ENCODE measurements at places on chromosomes 11 and 22. TPM values are rescaled to one million over a fixed set of nuclear protein-coding genes. Genes with fewer than 3 reads are reported as not detected.

GRCh38 chr11:17876827-17877226 is 136.0 kb downstream of the SERGEF start:
- DNase-seq: no peak

GRCh38 chr11:6333095-6333494 is 12.8 kb upstream of the CAVIN3 start:
- DNase-seq: no peak

- DNase-seq: no peak
Observed at GRCh38 chr11:40168414-40168813, 1291.0 kb downstream of the LRRC4C start.

The CSNK2A3 gene
- 1.1 TPM for polyA plus RNA-seq

- no peak for DNase-seq
Observed at GRCh38 chr11:14655435-14655834, 11.8 kb downstream of the PDE3B start.

The MFRP gene
- polyA plus RNA-seq: not detected

DNA sequence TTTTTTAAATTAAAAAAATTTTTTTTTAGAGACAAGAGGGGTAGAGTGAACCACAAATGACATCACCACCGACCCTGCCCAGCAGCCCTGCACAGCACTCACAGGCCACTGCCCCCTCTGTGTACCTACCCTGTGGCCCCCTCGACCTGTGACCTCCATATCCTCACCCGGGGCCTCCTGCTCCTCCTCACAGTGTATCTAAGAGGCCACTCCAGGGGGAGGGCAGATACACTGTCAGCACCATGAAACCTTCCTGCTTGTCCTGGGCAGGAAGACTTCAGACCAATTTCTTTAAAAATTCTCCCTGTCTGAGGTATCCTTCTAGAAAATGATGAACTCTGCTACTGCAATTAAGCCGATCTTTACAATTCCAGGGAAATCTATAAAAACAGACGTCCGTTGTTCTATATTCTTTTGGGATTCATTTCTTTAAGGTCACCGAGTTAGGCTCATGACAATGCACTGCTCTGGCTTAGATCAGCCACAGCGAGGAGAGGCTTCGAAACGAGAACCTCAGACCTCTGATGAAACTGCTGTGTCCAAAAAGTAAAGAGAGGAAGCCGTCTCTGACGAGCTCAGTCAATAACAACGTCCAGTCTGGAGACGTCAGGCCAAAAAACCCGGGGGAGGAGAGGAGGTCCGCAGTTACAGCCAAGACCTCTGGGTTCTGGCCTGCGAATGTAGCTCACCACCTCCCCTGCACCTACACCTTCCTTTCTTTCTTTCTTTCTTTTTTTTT is 17.5 kb downstream of the NFAM1 start:
- no peak for DNase-seq

GRCh38 chr22:29877620-29878019 is 5.4 kb upstream of the MTMR3 start:
- no peak for DNase-seq

The UBASH3B gene
- polyA plus RNA-seq: 12.0 TPM

GRCh38 chr22:30238136-30238535 is 8.4 kb downstream of the LIF start:
- DNase-seq: no peak

DNA sequence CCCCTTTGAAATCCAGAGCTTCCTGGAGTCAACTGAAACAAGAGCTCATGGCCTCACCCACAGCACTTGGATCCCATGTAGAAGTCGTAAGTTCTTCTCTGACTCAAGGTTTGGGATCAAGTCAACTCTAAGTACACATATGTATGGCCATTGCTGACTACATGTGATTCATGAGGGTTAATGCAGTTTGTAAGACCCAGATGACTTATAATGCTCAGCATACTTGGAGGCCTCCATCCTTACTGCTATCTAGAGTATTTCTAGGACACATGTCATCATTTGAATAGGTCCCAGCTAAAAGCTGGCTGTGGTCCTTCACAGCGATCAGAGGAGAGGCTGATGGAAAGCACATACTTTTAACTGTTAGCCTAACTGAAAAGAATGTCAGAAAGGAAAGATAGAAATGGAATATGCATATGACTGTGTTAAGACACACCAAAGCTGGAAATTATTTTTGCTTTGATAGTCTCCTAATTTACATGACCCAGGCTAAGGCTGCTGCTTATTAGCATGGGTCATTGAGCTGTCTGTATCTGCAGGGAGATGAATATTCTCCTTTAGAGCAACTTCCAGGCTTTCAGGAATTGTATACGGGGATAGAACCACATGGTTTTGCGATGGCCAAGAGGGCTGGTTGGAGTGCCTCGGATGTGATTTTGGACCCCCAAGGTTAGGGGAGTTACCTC is 76.3 kb downstream of the NTM start:
- DNase-seq: no peak

DNA sequence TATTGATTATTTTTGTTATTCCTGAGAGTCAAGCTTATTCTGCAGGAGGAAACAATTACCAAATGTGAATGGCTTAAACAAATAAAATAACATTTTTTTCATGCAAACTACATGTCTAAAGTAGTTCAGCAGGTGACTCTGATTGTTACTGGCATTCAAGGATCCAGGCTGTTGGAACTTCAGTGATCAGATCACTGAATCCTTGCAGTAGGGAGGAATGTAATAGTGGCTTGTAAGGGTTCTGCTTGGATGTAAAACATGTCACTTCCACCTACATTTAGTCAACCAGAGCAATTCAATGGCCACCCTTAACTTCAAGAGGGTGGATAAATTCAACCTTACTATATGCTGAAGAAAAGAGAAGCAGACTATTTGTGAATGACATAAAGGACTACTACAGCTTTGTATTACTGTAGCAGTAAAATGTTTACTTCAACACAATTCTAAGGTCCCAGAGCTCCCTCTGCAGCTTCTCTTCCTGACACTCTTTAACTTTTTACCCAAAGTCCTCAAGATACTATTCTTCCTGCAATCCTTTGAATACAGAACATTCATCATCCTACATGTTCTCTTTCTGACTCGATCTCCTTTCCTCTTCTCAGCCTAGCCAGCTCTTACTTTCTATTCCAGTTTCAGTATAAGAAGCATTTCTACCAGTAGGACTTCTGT is 284.0 kb downstream of the LRRC4C start:
- no peak for DNase-seq

GRCh38 chr22:20807315-20807752 is 33.4 kb downstream of the SERPIND1 start:
- DNase-seq: no peak

- no peak for DNase-seq
Observed at GRCh38 chr22:21449531-21450319, 17.5 kb upstream of the TMEM191C start.

The TMEM41B gene
- 11.3 TPM for polyA plus RNA-seq

The SPTBN2 gene
- not detected for polyA plus RNA-seq

GRCh38 chr11:68354148-68354872 is 41.9 kb downstream of the LRP5 start:
- no peak for DNase-seq

GRCh38 chr11:11408436-11409221 is 55.6 kb upstream of the CSNK2A3 start:
- DNase-seq: no peak

The AQP11 gene
- 1.4 TPM for polyA plus RNA-seq

DNA sequence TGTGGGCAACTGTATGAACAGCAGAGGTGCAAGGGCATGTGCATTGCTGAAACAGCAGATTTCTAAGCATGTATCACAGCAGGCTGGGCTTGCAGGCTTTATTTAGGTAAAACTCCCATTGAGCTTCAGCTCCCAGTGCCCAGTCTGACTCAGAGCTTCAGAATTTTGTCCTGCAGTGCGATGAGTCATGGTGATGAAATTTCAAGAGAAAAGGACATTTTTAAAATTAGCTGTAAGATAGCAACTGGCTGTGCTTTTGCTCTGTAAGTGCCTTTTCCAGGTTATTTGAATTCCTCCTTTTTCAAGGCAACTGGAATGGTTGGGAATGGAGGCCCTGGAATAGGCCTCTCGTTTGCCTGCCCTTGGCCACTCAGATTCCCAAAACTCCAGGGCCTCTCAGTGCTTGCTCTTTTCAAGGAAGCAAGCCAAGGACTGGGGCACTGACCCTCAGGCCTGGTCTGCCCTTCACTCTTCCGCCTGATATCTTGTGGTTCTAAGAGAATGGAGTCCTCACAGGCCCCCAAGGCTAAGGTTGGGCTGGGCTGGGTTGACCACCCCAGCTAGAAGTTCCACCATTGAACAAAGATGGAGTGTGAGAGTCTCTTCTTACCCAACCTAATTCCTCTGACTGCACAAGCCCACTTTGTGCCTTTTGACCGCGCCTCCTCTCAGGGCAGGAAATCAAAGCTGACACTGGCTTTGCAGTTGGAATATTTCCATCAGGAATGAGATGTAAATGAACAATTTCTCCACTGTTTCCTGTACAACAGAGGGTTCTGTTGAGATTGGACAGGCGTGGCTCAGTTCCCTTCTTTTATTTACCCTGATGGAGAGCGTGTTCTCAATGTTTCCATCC is 59.5 kb upstream of the PRSS23 start:
- DNase-seq: no peak

DNA sequence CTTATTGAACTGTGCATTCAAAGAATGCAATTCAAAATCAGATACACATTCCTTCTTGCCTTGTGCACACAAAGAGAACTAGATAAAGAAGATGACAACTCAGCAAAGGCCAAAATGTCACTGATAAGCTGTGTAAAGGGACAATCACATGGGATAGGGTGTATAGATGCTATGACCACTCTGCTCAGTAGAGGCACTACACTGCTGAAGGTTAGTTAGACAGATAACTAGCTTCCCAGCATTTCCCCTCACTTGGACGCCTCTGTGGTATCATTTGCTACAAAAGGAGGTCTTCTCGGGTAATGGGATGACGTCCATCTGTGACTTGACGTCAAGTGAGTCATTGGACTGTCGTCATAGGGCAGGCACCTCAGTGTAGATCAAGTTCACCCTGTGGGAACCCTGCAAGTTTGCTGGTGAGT is 424.9 kb upstream of the CCDC90B start:
- no peak for DNase-seq

DNA sequence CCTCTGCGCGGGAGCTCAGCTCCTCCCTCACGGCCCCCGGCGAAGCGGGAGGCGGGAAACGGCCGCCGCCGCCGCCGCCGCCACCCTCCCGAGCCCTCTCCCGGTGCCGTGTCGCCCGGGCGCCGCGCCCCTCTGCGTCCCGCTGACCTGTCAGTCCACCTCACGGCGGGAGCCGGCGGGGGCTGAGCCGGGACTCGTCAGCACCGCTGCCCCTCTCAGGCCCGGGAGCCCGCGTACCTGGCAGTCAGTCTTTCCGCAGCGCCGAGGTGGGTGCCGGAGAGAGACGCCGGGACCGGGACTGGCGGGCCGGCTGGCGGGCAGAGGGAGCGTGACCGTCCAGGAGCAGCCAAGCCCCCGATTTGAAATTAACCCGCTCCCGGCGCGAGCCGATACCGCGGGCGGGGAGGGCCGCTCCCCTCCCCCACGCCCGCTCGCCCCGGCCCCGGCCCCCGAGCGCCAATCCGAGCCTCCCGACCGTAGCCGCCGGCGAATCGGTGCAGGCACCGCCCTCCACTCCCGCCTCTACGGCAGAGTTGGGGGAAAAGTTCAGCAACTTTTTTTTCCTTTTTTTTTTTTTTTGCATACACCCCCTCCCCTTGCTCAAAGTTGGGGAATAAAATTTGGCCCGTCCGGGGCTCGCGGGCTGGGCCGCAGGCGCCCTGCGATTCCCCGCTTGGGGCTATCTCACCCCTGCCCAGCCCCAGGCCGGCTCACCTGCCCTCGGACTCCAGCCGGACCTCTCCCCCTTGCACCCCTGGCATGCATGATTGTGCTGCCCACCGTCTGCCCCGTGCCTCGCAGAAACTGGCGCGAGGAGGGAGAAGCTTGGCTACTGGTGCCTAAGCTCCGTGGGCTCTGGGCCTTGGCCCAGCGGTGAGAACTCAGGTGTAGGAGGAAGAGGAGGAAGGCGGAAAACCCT is 774 bp upstream of the E2F8 start:
- peak; percentile 4 for DNase-seq

- no peak for DNase-seq
Observed at GRCh38 chr22:37545703-37546436, 14.4 kb upstream of the CDC42EP1 start.

The DLG2 gene
- polyA plus RNA-seq: 0.81 TPM

DNA sequence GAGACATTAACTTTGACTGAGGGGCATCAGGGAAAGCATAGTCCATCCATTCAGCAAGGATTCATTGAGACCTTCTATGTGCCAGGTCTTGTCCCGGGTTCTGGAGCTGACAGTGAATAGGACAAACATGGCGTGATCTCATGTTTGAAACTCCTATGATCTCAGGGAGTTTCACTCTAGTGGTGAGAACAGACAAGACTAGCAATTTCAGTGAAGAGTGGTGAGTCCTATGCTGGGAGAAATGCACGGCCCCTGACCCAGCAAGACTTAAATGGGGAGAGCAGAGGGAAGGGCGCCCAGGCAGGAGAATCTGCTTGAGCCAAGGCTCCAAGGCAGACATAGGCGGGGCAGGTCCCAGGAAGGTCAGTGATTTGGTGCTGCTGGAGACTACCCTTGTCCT is 155.7 kb downstream of the CEP164 start:
- no peak for DNase-seq

The ROM1 gene
- polyA plus RNA-seq: 1.7 TPM

The LUZP2 gene
- not detected for polyA plus RNA-seq

DNA sequence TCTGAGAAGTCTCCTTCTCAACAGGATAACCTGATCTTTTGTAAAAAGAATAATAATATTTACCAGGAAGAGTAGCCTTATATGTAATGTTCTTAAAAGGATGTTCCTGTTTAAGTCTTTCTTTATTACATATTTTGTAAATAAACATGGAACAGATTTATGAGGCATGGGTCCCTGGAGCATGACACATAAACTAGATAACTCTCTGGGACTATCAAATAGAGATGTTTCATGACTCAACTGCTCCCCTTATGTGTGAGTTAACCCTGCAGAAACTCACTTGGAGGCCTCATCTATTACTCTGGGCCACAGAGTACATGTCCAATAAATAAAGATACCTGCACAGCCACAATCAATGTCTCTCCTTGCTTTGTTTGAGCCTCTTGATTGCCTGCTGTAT is 64.6 kb downstream of the GDPD4 start:
- no peak for DNase-seq

The TLCD5 gene
- polyA plus RNA-seq: 0.16 TPM

DNA sequence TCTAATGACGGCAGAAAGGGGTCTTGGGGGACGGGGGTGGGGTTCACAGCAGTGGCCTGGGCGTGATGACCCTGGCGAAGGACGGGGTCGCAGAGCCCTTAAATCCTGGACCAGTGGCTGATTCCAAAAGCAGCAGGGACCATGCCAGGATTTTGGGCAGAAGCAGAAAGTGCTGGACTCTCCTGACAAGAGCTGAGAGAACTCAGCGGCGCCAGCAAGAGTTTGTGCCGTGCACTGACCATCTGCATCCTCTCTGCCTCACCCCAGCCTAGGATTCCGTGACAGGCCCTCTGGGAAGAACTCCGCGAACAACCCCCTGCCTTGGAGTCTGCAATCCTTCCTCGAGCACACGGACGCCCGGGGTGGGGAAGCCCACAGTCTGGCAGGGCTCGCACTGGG is 644 bp upstream of the NDUFV1 start:
- no peak for DNase-seq

All from CD8-positive, alpha-beta memory T cell (primary cell).